MCF 10A (cell line): ENCODE measurements at places on chromosomes 16 and 17. TPM values are rescaled to one million over a fixed set of nuclear protein-coding genes. Genes with fewer than 3 reads are reported as not detected.

DNA sequence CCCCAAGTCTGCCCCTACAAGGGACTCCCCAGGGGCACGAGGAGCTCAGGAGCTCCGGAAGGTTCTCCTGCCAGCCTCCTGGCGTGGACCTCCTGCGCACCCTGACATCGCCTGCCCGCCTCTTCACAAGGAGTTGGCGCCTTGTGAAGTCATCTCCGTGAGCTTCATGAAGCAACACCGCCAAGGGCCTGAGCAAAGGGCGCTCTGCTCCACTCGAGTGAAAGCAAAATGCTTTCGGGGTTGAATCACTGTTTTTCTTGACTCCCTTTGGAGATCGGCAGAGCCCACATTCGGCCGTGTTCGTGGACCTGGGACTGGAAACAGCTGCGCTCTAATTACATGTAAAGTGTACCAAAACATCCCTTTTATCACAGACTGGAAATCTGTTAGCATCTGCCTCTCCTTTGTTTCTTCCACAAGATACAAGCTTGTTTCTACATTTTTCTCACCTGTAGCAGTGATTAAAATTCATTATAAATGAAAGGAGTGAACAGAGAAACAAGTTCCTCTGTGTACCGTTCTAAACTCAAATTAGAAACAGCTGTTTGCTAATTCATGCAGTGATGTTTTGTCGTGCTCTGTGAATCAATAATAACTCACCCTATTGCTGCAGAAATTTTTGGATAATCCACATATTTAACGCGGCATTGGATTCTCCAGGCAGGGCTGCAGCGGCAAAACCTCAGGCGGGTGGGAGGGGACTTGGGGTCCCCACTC, 203.3 kb downstream of the ZNF423 start:
- no peak for DNase-seq

GRCh38 chr17:45948498-45948880, 50.6 kb upstream of the STH start:
- no peak for DNase-seq

DNA sequence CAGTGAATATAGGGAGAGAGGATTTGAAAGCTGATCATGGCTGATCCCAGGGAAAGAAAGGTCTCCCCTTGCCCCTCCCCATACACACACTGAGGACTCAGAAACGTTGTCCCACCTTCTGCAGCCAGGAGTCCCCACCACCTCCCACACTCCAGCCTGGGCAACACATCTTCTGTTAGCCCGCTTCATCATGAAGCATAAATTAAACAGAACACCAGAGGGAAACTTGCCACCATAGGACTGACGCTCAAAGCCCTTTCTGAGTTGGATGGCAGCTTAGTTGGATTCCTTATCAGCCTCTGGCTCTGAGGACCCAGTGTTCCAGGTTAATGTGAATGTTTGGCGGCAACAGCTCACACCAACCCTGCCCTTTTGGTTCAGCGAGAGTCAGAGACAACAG, 33.9 kb downstream of the ARHGAP27 start:
- no peak for DNase-seq

DNA sequence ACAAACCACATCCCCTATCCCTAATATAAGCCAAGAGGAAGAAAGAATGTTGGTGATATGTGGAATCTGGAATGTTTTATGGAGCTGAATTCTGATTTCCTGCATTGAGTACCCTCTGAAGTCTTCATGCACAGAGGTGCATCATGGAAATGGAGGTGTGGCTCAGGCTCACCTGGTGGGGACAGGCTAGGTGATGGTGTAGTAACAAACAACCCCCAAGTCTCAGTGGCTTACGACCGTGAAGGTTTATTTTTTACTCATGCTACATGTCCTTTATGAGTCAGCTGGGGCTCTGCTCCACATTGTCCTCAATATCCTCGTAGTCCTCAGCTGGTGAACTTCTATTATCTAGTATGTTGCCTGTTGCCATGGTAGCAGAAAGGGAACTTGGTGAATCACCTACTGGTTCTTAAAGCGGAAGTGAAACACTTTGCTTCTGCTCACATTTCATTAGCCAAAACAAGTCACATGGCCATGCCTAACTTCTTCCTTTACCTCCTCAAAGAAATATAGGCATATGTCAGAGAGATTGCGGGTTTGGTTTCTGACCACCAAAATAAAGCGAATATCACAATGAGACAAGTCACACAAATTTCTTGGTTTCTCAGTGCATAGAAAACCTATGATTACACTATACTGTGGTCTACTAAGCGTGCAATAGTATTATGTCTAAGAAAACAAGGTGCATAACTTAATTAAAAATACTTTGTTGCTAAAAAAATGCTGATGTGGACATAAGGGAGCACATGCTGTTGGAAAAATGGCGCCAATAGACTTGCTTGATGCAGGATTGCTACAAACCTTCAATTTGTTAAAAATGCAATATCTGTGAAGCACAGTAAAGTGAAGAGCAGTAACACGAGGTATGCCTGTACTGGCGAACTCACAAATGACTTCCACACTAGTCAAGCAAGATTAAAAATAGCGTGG, at the start of gene PMFBP1:
Gene PMFBP1, minus strand, starts transcription at position 51 of the 930 bp plus-strand sequence. CDS start 947 bp downstream, outside the sequence.
- DNase-seq, result peak; percentile 45

DNA sequence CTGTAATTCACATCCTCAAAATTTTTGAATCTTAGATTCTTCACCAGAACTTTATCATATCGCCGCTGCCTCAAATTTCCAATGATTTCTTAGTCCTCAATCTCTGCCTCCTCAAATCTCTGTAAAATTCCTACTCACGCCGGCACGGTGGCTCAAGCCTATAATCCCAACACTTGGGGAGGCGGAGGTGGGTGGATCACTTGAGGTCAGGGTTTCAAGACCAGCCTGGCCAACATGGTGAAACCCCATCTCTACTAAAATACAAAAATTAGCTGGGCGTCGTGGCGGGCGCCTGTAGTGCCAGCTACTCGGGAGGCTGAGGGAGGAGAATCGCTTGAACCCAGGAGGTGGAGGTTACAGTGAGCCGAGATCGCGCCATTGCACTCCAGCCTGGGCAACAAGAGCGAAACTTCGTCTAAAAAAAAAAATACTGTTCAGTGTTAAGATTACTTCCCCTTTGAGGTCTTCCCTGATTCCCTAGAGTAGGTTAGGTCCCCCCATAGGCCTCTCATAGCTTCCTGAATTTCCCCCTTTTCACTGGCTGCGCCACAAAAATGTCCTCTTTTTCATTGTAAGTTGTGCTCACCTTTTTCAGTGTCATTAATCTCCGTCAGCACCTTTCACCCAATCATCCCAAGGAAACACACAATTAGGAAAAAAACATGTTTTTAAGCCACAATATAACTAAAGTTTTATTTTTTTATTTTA, 919 bp upstream of the CBX1 start:
- DNase-seq, result no peak

- DNase-seq, result peak; percentile 96
Observed at GRCh38 chr17:44906010-44906646, 6.9 kb upstream of the EFTUD2 start.

DNA sequence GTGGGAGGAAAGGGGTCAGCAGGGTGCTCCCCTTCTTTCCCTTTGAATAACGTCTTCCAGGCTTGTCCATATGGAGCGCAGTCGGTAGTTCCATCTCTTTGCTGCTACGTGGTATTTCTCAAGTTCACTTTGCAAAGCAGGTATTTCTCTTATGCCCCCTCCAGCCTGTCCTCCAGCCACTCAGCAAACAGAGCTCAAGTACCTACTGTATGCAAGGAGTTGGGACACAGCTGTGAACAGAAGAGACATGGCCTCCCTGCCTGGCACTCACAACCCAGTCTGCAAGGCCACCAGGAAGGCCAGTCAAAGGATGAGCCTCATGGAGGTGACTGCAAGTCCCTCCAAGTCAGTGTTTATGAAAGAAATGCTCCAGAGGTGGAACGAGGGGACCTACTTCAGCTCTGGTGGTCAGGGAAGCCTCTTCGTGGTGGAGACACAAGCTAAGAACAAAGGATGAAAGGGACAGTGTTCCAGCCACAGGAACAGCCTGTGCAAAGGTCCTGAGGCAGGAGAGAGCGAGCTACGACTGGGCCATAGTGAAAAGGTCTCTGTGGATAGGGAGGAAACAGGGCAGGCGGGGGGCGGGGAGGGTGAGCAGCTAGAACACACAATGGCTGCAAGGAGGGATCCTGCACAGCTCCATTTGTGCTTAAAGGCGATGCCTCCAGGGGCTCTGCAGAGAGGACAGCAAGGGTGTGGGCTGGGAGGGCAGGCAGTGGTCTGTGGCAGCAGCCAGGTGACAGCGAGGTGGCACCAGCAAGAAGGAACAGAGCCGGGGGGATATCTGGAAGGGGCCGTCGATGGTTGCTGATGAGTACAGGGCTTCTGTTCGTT, 32.6 kb downstream of the PPL start:
- DNase-seq, result no peak

GRCh38 chr17:4678448-4679026, 25.4 kb downstream of the PELP1 start:
- DNase-seq, result peak; percentile 64

GRCh38 chr17:22202702-22203101, 510.4 kb downstream of the KCNJ18 start:
- DNase-seq, result no peak

DNA sequence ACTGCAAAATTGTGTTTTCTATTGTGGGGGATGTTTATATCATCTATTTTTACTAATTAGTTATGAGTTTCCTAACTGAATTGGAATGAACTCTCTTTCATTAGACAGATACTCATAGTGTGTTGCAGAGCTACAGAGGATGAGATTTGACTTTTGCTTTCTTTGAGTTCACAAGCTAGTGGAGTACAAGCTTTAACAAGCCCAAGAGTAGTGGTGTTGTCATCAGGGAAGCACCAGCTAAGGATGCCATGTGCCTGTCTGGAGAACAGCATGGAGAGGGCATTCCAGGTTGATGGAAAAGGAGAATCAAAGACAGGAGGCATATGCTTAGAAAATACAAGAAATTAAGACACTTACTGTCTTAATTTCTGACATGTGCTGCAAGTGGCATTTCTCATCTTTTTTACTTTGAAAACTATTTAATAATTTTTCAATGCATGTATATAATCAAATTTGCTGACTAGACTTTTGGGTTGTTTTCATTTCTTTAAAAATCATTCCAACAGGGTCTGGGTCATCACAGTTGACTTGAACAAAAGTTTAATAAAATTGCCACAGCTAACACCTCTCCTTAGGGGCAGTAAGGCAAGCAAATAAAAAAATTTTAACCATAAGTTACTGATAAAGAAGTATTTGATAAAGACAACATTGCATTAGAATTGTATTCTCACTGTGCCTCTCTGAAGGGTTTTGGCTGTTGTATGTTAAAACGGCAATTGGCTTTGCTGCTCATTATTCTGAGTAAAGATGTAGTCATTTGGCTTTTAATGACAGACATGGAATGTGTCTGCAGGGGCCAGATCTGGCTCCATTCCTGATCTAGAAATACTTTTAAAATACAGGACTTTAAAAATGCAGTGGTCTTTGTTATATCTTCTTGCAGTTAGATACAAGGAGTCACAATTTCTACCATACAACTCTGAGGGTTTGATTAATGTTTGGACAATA, 323.7 kb upstream of the CDH11 start:
- DNase-seq, result peak; percentile 7

DNA sequence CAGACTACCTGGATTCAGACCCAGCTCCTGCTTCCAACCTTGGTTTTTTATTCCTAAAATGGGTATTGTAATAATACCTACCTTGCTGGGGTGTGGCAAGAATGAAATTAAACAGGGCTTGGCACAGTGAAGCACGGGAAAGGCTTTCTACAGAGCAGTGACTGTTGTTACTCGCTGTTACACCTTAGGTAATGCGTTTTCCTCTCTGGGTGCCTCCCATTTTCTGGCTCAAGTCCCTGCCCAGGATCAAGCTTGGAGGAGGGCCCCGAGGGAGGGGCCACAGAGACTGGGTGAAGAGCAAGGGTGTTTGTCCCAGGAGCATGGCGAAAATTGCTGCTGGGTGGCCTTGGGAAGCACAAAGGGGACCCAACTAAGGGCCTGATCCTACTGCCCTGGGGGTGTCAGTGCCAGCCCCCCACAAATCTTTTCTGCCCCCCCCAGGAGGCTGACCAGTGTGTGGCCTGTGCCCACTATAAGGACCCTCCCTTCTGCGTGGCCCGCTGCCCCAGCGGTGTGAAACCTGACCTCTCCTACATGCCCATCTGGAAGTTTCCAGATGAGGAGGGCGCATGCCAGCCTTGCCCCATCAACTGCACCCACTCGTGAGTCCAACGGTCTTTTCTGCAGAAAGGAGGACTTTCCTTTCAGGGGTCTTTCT, 13.3 kb downstream of the MIEN1 start:
- peak; percentile 50 for DNase-seq

GRCh38 chr17:8869114-8869815, 1.8 kb upstream of the PIK3R6 start:
- no peak for DNase-seq

- DNase-seq, result no peak
Observed at GRCh38 chr16:53840456-53840855, 136.5 kb downstream of the FTO start.

GRCh38 chr17:31534223-31534888, 142.9 kb downstream of the RAB11FIP4 start:
- peak; percentile 6 for DNase-seq

DNA sequence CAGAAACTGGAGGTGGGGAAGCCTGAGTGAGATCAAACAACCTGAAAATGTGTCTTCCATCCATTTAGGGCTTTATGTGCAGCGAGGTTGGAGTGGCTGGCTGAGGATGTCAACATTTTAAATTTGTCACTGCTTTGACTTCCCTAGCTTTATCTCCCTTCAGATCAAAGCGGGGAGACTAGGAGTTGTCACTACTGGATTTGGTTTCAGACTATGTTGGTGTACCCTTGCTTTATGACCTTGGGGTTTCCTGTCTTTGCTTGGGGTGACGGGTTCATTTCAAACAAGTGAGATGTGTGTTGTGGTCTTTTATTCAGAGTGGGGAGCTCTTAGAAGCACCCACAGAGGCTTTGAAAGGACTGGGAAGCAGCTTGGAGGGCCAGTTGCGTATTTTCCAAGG, 25.6 kb downstream of the MSI2 start:
- DNase-seq, result no peak

GRCh38 chr17:81513753-81514488, 1.3 kb upstream of the ACTG1 start:
- DNase-seq, result peak; percentile 81

Gene LRRC37A2
- 5.5 and 6.1 TPM in 2 replicates for total RNA-seq

Gene FAM222B
- 18.5 and 22.2 TPM in 2 replicates for total RNA-seq

Gene SLC2A4
- not detected in 2 replicates for total RNA-seq

Gene NPW
- total RNA-seq, result 4.9 and 7.7 TPM in 2 replicates

Gene GRAPL
- not detected in 2 replicates for total RNA-seq

Gene NGFR
- 0.22 and 0.26 TPM in 2 replicates for total RNA-seq

Gene MRC2
- total RNA-seq, result 6.7 and 12.3 TPM in 2 replicates

Gene CA4
- total RNA-seq, result not detected in 2 replicates

Gene KRTAP1-5
- total RNA-seq, result not detected in 2 replicates

Gene GFER
- total RNA-seq, result 34.6 and 40.8 TPM in 2 replicates

Gene NAGLU
- total RNA-seq, result 21.0 and 29.5 TPM in 2 replicates

Gene KRTAP9-8
- total RNA-seq, result not detected in 2 replicates

Gene TMEM220
- total RNA-seq, result 0.96 and 1.1 TPM in 2 replicates
